Astrocyte of the hippocampus (primary cell): ENCODE measurements at places on chromosomes 13 and 19.

- DNase-seq = no peak
Measured at GRCh38 chr19:46978171-46978869, 41.3 kb upstream of the NPAS1 start.

DNA sequence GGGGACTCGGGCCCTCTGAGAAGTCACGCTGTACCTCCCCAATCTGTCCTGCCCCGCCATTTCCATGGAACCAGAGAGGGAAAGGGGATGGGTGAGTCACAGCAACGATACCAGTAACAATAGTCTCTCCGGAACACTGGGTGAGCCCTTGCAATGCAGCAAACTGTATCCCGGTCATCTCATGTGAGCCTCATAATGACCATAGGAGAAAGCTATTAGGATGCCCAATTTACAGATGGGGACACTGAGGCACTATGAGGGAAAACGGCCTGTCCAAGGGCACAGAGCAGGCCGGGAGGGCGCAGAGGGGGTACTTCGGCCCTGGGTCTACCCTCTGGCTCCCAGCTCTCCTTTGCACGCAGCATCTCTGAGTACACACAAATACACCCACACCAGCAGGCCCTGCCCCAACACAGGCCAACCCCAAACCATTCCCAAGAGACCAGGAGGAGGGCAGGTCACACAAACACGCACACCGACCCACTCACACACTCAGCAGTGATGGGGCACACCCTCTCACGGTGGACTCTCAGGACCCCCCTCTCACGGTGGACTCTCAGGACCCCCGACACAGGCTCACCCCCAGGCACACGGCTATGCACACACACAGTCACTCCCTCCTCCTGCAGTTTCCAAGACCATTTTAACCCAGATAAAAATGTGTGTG lies 18.2 kb downstream of the LRRC4B start:
- peak; percentile 28 for DNase-seq

GRCh38 chr13:42984026-42984425 lies 8.0 kb downstream of the EPSTI1 start:
- no peak for DNase-seq

GRCh38 chr13:97221046-97221445 lies 1.1 kb upstream of the MBNL2 start:
- no peak for DNase-seq

GRCh38 chr19:15248648-15249527 lies 16.6 kb upstream of the EPHX3 start:
- DNase-seq = peak; percentile 95

DNA sequence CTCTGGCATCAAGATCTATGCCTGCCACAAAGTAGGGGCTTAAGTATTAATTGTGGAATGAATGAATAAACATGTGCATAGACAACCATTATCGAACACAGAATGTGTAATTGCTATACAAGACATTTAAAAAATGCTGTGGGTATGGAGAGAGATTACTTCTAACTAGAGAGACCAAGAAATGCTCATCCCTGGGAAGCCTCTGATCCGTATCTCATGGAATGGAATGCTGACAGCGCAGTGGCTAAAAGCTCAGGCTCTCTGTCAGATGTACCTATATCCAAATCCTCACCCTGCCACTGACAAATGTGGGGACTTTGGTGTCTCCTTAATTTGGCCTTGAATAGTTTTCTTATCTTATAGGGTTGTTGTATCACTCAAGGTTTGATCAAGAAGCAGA lies 22.7 kb upstream of the MBNL2 start:
- DNase-seq = no peak

- peak; percentile 80 for DNase-seq
Measured at GRCh38 chr13:40692946-40693345, 26.5 kb upstream of the FOXO1 start.

DNA sequence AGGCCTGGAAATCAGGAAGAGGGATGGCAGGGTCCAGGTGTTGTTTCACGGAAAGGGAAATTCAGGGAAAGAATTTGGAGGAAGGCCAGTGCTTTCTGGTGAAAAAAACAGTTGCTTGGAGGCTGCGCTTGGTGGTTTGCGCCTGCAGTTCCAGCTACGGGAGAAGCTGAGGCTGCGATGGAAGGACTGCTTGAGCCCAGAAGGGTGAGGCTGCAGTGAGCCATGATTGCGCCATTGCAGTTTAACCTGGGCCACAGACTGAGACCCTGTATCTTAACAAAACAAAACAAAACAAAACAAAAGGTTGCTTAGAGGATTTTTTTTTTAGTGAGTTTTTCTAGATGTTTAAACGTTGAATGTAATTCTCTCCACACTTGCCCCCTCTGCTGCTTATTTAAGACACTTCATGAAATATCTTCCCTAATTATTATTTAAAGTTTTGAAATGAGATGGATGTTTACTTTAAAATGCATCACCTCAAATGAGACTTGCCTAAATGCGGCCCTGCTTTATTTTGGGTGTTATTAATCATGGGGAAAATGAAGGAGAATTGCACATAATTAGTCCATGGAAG lies 75.4 kb upstream of the TRPC4 start:
- no peak for DNase-seq
